ENCODE measurements at places on chromosomes 12 and 14. TPM values are rescaled to one million over a fixed set of nuclear protein-coding genes. Genes with fewer than 3 reads are reported as not detected.
A peak's percentile ranks its signal among the peaks of the same experiment; 100 is the strongest.

SLC5A8 gene
- total RNA-seq: not detected

DNA sequence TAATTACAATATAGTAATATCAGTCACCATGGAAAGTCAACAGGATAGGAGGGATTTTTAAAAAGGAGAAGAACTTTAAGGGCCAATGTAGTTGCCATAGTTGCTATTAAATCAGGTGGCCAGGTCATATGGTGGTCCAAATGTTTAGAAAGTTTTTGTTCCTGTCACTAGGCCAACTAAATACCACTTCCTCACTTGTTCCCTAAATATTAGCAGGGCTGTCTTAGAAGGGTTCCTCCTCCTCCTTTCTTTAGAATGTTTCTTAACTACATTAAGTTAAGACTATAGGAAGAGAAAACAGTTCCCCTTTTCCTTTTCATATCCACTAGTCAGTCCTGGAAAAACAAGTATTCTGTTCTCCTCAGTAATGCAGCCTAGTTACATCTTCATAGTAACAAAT is 50.3 kb downstream of the MON2 start:
- no peak for DNase-seq

GRCh38 chr14:93115821-93116675 is at the start of gene ITPK1:
TSS of gene ITPK1 (minus strand) at chr14:93115925. CDS start at chr14:93115163, 762 bp downstream.
- DNase-seq: no peak

- DNase-seq: no peak
Measured at GRCh38 chr12:75599061-75599460, 87.7 kb upstream of the KRR1 start.

GRCh38 chr14:32383364-32384009 is 54.4 kb downstream of the AKAP6 start:
- no peak for DNase-seq

- DNase-seq: no peak
Measured at GRCh38 chr12:30257618-30258017, 438.1 kb downstream of the IPO8 start.

GRCh38 chr12:39972119-39972518 is 133.8 kb downstream of the SLC2A13 start:
- DNase-seq: peak; percentile 36

DNA sequence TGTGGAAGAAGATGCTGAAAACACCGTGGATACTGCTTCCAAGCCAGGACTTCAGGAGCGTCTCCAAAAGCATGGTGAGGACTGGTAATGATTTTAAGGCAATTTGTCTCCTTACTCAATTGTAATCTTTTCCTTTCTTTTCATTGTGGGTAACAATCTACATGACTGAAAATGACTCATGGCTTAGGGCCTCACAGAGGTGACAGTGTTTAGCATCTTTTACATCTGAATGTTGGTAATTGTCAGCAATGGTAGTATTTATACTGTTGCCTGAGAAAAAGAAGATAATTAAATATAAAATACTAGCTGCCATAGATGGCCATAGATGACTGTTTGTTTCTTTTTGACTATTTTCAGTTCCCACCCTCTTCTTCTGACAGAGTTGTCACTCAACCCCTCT is 31.6 kb downstream of the TULP3 start:
- DNase-seq: peak; percentile 34

SPTB gene
- 0.43 TPM for total RNA-seq

GRCh38 chr12:76410781-76411180 is 62.6 kb upstream of the BBS10 start:
- DNase-seq: no peak

DNA sequence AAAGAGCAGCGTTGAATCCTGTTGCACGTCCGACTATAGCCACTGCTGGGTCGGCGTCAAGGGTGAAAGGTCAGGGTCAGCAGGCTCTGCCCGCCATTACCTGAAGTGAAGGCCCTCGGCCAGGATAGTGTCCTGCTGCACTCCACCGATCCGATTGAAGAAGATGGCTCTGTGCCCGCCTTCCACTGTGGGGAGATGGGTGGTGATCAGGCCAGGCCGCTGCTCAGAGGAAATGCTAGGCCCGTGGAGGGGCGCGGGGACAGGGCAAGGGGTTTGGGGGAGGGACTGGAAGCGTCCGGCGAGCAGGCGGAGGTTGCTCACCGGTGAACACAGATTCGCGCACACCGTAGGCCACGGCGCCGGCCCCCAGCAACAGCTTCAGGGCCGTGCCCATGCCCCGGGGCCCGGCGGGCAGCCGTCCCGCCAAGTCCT is 352 bp downstream of the PHB2 start:
- no peak for DNase-seq

- no peak for DNase-seq
Measured at GRCh38 chr14:75013290-75013689, 10.6 kb downstream of the EIF2B2 start.

- no peak for DNase-seq
Measured at GRCh38 chr12:63985456-63985855, 141.0 kb downstream of the SRGAP1 start.

DNA sequence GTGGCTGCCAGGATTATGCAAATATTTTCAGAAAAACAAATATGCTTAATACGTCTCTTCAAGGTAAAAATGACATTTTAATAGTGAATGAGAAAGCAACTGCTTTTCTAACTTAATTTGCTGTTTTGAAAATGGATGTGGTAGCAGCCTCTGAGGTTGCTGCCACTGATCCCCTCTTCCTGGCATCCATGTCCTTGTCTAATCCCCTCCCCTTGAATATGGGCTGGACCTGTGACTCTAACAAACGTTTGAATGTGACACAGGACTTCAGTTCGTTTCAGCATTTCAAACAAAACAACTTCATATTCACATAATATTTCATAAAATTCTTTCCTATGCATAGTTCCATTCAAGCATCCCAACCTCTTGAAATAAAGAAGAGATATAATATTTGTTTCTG is 64.2 kb upstream of the SLC38A2 start:
- DNase-seq: no peak
